ENCODE measurements at places on chromosomes 12 and 14.
A peak's percentile ranks its signal among the peaks of the same experiment; 100 is the strongest.

DNA sequence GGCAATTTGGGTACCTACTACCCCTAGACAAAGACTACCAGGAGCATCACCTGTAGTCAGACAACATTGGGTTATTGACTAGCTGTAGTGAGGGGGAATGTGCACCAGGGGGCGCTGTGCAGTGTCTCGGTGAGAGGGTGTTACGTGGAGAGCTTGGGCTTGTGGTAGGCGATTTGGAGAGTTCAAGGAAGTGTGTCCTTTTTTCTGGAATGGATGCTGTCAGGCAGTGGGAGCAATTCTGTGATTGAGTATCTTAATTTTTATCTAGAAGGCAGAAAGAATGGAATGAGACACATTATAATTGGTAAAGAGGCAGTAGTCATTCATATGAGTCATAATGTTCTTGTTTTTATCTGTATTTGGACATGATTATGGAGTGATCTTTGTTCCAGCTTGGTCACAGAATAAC lies 187.7 kb downstream of the GALC start:
- DNase-seq, result peak; percentile 11

DNA sequence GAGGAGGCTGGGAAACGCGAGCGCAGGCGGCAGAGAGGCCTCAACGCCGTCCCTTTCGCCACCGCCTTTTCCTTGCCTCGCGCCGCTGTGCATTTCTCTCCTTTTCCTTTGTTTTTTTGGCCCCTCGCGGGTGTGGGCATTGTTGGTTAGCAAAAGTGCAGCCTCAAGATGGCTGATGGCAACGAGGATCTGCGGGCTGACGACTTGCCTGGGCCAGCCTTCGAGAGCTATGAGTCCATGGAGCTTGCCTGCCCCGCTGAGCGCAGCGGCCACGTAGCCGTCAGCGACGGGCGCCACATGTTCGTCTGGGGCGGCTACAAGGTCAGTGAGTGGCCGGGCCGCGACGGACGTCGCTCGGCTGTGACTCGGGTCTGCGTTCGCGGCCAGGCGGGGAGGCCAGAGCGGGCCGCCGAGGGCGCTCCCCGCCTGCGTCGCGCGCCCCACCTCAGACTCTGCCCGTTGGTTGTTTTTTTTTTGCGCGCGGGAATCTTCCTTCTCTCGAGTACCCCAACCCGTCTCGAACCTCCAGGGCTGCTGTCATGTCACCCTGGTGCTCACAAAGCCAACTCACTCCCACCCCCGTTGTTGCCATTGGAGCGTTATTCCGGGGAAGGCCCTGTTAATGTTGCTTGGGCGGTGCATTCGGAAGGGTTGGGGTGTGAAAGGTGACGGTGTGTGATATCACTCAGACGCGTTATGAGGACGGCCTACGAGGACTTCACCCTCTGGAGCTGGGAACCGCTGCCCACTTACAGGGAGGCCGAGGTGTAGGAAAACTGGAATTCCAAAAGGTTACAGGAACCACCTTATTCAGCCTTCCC lies 558 bp downstream of the KLHDC2 start:
- DNase-seq, result peak; percentile 58

DNA sequence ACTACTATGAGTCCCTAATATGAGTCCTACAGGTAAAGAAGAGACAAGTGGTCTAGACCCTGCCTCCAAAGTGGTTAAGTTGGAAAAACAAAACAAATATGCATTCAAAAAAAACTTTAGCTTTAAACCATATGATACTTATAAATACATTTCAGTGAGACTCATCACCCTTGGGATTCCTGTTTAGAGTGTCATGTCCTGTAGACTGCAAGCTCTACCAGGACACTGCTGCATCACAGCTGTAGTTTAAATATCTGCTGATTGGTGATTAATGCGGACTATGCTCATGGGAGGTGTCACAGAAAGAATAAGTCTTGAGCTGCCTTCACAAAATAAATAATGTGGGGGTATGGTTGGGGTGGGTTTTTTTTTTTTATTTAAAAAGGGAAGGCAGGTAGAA lies 8.8 kb upstream of the LGR5 start:
- no peak for DNase-seq

GRCh38 chr14:45222485-45223262 lies 30.3 kb downstream of the MIS18BP1 start:
- no peak for DNase-seq

GRCh38 chr14:89826596-89826995 lies 127.9 kb downstream of the EFCAB11 start:
- DNase-seq, result no peak

DNA sequence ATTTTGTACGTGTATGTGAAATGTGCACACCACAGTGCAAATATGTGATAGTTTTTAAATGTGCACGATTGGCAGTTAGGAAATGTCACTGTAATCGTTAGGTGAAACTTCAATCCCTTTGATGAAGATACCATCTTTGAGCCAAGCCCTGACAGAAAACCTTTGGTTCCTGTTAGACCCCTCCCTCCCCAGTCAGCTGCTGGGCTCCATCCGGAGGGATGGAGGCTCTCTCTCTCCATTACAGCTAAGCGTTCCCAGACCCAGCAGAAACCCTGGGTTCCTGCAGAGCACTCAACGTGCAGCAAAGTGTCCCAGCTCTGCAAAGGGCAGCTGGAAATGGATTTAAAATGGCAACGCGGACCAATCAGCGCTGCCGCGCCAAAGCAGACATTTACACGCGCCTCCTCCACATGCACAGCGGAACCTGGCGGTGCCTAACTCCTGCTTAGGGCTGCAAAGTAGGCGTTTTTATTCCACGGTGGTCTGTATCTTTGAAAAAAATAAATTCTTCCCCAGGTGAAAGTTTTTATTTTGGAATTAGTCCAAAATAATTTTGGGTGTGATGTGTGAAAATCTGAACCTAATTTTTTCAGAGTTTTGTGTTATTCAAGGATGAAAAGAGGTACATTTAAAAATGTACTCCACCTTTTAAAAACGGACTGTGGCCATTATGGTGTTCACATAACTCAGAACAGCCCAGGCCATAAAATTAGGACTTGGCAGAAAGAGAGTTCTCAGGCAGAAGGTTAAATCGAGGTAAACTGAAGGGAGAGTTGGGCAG lies 1.4 kb upstream of the HMGA2 start:
- no peak for DNase-seq

GRCh38 chr12:117018276-117018675 lies 80.9 kb downstream of the TESC start:
- no peak for DNase-seq

DNA sequence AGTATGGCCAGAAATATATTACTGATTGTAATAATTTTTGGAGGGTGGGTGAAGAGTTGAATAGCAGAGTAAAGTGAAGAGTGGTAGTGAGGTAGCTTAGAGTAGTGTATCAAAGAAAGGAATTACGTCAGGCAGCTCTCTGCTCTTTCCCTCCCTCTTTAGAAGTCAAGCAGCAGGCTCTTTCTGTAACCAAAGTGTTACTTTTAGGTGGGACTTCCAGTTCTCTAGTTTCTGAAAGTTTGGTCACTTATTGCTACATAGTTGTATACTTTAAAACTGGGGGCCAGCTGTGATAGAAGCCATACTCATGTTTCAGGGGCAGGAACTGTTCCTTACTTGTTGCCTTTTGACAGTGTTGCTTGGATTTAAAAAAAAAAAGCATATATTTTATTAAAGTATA lies 30.6 kb downstream of the ATF7IP start:
- no peak for DNase-seq

GRCh38 chr14:85688006-85688405 lies 158.1 kb downstream of the FLRT2 start:
- DNase-seq, result no peak

DNA sequence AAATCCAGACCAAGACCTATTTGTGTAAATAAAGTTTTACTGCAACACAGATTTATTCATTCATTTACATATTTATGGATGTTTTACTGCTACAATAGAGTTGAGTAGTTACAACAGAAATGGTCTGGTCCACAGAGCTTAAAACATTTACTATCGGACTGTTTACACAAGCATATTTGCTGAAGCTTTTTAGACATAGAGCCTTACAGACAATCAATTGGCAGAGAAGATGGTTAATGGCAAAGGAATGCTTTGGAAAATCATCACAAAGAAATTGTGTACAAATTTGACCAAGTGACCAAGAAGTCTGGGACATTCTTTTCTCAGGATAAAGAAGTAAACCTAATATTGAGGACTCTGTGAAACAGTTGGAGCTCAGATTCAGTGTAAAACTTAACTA lies 504.3 kb downstream of the SLC16A7 start:
- DNase-seq, result no peak

- DNase-seq, result no peak
Observed at GRCh38 chr12:13220838-13221237, 24.3 kb downstream of the EMP1 start.

DNA sequence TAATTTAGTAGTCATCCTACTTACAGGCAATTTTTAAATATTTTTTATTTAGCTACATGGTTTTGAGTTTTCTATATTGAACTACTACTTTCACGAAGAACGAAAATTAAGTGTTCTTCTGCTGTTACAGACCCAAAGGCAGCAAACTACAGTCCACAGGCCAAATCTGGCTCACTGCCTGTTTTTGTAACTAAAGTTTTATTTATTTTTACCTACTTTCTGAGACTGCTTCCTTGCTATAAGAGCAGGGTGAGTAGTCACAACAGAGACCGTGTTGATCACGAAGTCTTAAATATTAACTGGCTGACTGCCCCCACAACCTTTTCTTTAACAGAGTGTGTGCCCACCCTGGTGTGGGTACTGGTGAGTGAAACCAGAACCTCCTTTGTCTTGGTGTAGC lies 11.6 kb downstream of the RBM19 start:
- DNase-seq, result no peak

Measured in activated T-cell treated with anti-CD3 and anti-CD28 coated beads, Interleukin-2, amount 50 U/mL, for 4 hours (primary cell).